NCI-H146 (cell line): ENCODE measurements at places on chromosomes 16 and 17.

- DNase-seq = no peak
These were observed 51.4 kb upstream of the TMEM132E start for GRCh38 chr17:34527908-34528470.

DNA sequence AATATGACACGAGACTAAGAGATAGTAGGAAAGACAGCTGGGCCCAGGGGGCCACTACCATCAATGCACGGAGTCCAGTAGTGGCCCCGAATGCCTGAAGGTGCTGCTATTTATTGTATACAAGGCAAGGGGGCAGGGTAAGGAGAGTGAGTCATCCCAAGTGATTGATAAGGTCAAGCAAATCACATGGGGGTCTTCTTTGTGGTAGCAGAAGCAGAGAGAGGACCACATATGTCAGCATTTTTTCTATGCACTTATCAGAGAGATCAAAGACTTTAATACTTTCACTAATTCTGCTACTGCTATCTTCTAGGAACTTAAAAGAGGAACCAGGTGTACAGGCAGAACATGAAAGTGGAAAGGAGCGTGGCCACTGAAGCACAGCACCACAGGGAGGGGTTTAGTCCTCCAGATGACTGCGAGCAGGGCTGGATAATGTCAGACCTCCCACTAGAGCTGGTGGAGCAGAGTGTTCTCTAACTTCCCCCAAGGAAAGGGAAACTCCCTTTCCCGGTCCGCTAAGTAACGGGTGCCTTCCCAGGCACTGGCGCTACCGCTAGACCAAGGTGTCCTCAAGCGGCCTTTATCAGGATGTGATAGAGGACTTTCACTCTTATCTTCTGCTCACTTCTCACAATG is 26.4 kb upstream of the ARL4D start:
- no peak for DNase-seq

DNA sequence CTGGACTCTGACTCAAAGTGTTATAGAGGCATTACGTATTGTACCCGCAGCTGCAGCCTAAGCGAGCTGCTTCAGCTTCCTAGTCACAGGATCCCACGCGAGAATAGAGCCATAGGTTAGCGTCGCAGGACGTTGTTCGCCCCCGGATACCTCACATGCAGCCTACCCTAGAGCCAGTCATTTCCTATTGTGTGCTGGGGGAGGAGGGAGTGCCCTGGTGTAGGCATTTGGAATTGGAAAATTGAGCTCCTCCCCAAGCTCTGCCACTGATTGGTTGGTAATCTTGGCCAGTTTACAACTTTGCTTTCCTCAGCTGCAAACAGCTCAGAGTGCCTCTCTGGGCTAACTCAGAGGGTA is 530 bp downstream of the NAA60 start:
- DNase-seq = peak; percentile 35

DNA sequence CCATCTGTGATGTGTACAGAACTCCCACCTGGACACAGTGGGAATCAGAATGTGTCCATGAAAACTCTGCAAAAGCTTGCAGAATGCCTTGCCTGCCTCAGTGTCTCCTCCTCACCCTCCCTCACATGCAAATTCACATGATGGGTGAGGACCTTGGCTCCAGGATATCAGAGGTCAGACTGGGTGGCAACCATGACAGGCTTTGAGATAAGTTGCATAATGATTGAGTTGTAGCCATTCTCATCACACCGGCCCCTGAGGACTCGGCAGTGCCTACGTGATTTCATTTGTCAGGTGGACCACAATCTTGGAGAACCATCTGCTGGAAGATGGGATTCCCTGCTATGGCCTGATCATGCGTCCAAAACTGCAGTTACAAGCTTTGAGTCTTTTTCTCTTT is 3.9 kb upstream of the ADCY9 start:
- DNase-seq = no peak

DNA sequence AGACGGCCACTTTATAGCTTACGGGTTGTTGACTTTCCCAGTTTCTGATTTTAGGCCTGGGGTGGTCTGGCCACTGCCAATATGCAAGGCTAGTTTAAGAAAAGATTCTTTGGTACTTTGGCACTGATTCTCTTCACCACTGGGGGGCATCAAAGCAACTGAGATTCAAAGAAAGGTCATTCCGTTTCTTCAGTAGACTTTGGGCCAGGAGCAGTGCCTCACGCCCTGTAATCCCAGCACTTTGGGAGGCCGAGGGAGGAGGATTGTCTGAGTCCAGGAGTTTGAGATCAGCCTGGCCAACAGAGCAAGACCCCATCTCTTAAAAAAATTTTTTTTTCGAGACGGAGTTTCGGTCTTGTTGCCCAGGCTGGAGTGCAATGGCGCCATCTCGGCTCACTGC is 53.0 kb downstream of the RPA1 start:
- DNase-seq = peak; percentile 20

DNA sequence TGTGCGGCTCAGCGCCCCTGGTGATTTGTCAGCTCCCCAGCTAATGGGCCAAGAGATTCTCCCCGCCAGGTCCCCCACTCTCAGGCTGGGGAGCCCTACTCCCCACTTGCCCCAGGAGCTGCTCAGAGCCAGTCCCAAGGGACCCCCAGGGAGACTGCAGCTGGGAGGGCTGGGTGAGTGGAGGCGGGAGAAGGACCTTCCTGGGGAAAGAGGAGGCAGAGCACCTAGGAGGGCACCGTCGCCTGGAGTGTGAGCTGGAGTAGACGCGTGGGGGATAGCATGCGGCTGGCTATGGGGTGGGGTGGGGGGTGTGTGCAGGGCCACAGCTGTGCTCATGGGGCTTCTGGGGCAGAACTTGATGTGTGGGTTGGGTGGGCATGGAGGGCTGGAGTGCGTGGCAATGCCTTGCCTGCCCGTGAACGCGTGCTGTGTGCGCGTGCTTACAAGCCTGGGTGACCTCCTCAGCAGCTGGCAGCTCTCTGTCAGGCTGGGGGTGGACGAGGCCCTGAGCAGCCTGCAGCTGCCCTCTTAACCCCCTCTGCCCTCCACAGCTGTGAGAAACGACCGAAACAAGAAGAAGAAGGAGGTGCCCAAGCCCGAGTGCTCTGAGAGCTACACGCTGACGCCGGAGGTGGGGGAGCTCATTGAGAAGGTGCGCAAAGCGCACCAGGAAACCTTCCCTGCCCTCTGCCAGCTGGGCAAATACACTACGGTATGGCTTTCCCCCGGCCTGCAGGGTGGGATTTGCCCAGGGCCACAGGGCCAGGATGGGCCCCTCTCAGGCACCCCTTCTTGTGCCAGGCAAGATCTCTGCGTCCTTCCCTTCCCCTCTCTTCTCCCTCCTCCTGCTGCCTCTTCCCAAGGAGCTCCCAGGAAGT is 12.9 kb downstream of the GJD3 start:
- DNase-seq = no peak

- no peak for DNase-seq
These were observed 60.6 kb upstream of the DHX40 start for GRCh38 chr17:59504821-59505220.

- no peak for DNase-seq
These were observed 2.7 kb downstream of the CDH15 start for GRCh38 chr16:89174055-89174827.

DNA sequence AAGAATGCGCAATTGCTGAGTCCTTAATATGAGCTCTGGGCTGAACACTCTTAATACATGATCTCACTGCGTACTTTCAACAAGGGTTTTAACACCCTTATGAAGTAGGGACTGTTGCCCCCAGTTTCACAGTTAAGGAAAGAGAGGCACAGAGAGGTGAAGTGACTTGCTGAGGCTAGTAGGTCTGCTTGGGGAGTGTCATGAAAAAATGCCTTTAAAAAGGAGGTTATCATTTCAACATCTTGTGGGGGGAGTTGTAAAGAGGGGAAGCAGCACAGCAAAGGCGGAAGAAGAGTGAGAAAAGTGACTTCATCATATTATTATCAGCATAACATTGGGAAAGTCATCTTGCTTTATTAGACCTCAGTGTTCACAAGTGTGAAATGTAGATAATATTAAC is 2.1 kb downstream of the CCL4L2 start:
- no peak for DNase-seq

- DNase-seq = no peak
These were observed 57.4 kb downstream of the C16orf78 start for GRCh38 chr16:49431040-49431439.

DNA sequence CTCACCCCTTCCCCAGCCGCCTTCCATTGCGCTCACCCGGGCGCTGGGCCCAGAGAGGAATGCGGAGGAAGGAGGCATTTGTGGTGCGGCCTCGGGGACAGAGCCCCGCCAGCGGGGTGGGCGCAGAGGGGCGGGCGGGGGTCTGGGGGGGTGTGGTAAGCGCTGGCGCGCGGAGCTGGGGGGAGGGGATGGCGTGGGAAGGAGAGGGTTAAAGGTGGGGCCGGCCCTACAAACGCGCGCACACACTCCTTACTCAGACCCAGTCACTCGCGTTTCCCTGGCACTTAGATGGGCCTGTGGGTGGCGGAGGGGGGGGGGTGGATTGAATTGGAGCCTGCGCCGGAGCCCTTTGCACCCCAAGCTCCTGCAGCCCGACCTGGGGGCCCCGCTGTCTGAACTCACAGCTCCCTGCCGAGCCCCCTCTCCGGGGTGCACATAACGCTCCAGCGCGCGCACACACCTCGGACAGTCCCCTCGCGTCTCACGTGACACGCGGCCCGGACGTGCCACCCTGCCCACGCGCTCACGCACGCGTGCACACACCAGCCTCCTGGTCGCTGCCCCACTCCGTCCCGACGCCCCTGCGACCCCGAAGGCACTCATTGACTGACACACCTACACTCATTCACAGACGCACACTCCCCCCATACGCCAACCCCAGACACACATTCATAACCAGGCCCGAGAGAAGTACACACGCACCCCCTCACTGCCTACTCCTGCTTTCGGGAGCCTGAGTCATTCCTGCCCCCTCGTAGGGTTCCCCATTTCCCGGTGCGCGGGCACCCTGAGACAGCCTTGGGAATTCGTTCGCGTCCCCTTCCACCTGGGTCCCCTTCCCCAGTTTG is 844 bp downstream of the TBKBP1 start:
- DNase-seq = peak; percentile 43

DNA sequence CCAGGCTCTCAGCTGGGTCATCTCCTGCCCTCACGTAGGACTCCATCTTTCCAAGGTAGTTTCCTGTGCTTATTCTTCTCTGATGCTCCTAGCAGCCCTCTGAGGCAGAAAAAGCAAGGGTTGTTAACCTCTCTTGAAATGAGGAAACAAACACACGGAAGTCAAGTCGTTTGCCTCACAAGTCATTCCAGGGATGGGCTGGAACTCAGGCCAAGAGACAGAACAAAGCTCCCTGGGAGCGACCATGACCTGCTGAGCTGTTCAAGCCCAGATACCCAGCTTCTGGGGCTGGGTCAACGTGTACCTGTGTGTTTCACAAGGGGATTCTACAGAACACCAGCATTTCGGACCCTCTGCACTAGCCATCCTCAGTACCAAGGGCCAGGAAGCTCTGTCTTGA is 28.1 kb downstream of the SRL start:
- DNase-seq = no peak

DNA sequence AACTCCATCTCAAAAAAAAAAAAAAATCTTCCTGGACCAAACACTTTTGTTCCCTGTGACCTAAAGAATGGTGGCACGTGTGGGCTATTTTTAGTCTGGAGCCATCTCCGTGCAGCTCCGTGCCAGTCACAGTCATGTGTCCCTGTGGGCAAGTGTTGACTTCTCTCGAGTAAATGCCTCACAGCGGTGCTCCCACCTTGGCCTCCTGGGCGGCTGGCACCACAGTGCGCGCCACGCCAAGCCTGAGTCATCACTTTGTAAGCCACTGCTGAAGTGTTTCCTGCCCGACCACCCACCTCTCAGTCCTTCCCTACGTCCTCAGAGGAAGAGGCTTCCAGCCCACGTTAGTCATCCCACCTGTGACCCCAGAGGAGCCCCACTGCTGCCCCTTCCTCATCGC is 10.9 kb upstream of the HEXD start:
- DNase-seq = no peak

DNA sequence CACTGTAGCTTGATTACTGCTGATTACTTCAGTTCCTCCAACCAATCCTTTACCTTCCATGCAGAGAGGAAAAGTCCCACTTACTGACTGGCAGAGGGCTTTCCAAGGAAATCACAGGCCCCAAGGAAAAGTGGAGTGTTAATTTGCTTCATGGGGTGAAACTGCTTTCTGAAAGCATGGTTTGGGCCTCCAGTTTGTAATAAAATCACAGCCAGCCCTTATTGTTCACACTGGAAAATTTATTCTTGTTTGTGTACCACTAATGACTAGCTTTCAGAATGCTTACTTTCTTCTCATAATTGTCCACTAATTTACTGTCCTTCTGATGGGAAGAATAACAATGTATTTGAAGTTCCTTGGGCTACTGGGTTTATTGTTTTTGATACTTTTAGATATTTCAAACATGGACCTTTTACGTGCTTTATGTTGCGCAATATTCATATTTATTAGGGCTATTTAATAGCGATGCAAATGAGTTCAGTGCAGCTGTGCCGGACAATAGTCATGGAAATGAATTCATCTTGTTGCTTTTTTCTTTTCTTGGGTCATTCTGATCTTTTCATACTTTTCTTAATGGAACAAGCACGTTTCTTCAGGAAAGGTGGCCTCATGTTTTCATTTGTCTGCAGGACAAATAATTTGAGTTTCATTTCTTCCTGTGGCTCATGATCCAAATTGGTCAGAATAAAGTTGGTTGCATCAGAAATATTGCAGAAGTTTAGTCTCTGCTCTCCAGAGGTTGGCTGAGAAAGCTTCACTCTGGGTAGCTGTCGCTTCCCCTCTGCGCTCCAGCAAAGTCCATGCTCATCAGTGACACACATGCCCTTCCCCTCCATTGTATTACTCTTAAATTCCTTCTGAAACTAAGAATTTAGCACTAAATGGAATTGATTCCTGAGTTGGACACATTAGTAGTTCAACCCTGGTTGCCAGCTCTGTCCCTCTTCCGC is 128.7 kb downstream of the PRKCA start:
- DNase-seq = no peak

DNA sequence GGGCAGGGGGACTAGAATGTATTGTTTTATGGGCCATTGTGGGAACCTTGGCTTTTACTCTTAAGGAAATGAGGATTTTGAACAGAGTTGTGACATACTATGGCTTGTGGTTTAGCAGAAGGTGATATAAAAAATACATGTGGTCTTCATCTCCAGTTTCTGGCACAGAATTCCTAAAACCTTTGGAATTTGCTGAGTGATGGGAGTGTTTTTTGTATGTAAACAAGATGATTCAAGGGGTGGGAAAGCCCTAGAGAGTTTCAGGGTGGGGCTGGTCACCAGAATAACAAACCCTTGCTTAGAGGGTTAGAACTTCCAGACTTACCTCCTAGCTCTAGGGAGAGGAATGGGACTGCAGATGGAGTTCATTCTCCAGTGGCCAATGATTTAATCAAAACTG is 316.1 kb downstream of the PHKB start:
- DNase-seq = no peak

GRCh38 chr17:3978421-3979289 is 14.4 kb upstream of the ATP2A3 start:
- DNase-seq = no peak
